NK-92 treated with Interleukin-12 subunit alpha and Interleukin-12 subunit beta, amount 100 ng/mL, for 24 hours (cell line): ENCODE measurements at places on chromosomes 7 and 10.

DNA sequence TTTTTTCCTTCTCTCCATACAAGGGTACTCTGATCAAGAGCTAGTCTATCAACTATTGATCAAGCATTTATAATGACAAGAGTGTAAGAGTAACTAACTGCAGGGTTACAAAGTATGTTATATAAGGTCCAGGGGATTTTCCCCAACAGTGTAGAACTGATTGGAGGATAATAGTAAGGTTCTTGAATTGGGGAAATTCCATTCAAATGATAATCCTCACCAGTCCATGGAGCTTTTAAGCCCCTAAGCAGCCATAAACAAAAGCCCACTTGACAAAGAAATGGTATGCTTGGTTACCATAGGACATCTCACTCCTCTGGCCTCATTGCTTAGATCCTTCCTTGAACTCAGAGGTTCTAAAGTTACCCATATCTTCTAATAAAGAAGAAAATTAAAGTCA lies 8.2 kb downstream of the YME1L1 start:
- no peak for DNase-seq

GRCh38 chr10:127069436-127069835 lies 127.0 kb downstream of the INSYN2A start:
- no peak for DNase-seq

- DNase-seq, result no peak
Observed at GRCh38 chr10:117830787-117831212, 215.9 kb downstream of the RAB11FIP2 start.

GRCh38 chr10:125692601-125693523 lies 9.9 kb upstream of the TEX36 start:
- no peak for DNase-seq

DNA sequence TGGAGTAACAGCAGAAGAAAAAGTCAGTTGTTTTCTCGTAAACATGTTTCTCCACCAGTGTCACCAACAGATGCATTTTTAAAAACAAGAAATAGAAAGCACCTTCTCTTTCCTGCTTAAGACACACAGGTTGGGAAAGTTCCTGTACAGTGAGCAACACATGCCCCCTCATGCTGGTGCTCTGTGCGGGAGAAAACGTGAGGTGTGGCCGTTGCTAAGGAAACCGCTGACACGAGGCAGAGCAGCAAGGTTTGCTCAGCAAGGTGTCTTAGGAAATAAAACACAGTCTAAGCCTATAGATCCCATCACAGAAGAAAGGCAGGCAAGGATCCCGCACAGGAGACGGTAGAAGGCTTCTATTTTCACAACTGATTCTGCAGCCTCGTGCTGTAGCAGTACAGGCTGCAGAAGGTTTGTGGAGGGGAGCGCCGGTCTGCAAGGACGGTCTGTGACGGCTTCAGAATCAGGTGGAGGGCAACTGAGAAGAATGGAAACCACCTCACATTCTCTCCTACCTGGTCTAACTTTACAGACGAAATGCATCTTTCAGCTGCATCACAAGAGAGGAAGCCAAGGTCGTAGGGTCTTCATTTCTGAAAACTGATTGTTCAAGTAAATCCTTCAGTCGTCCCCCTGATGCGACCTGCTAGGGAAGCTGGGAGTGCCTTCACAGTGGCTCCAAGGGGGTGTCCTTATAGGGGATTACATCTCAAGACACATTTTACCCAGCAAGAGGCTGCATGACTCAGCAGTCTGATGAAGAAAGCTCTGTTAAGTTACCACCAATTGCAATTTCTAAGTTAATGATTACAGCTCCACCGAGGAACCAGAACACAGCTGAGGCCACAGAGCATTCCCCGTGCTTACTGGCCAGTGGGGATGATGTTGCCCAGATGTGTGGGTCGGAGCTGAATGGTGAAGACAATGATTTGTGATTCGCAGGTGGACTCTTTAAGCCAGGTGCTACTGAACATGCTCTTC lies 150.7 kb upstream of the KLF14 start:
- DNase-seq, result no peak

DNA sequence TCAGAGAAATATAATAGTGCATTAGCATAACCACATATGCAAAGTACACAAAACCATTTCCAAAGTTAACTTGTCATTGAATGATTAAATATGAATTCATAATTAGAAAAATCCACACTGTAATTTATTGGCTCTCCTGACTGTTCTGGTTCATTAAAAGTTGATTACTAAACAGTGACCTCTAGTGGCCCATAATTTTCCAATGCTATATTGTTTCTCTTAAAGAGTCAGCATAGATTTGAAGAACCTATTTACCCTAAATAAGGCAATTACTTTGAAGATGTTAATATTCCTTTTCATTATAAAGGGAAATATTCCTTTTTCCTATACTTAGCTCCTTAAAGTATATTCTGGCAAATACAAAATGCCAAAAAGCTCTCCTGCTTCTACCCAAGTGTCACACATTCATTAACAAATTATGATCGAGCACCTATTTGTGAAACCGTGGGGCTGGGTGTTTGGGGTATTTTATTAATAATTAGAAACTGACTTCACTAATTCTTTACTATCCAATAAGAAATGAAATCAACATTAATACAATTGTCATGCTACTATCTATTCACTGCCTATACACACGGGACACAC lies 86.2 kb downstream of the HIBADH start:
- DNase-seq, result no peak

- no peak for DNase-seq
Observed at GRCh38 chr7:133275008-133275407, 22.1 kb downstream of the EXOC4 start.

DNA sequence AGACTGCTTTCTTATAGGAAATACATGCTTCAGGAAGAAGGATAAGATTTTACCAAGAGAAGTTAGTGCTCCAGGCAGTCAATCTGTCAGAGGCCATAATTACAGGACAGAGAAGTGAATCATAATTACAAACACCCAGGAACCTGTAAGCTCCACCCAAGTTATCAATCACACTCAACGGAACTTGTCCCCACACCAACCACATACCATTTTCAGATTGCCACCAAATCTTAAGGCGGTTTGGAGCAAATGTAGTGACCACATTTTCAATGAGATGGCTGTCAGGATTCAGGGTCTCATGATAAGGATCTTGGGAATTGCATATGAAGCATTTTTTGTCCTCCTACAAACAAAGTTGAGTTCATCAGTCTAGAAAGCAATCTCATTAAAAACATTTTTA lies 4.8 kb downstream of the LAMB1 start:
- no peak for DNase-seq

GRCh38 chr7:6505685-6506559 lies 45.3 kb downstream of the GRID2IP start:
- no peak for DNase-seq
